ENCODE measurements at places on chromosomes 1 and 21. TPM values are rescaled to one million over a fixed set of nuclear protein-coding genes. Genes with fewer than 3 reads are reported as not detected.

Gene NKAIN1
- under 0.01 TPM for total RNA-seq

Gene FABP3
- 0.18 TPM for total RNA-seq

Gene KIF2C
- total RNA-seq = 9.9 TPM

Gene EDN2
- total RNA-seq = 0.09 TPM

Gene S100A14
- not detected for total RNA-seq

Gene TBX19
- 0.18 TPM for total RNA-seq

Gene ALDH9A1
- 72.8 TPM for total RNA-seq

Gene TLCD4
- under 0.01 TPM for total RNA-seq

Gene CD52
- not detected for total RNA-seq

Gene MLLT11
- 4.8 TPM for total RNA-seq

Gene CA6
- not detected for total RNA-seq

Gene LRRC53
- total RNA-seq = not detected

Gene SERPINC1
- total RNA-seq = not detected

Gene CLDN17
- not detected for total RNA-seq

Gene GJA8
- not detected for total RNA-seq

Gene STMN1
- 178 TPM for total RNA-seq

All from endothelial cell of coronary artery (primary cell).